ENCODE measurements at places on chromosomes 7 and 10.

DNA sequence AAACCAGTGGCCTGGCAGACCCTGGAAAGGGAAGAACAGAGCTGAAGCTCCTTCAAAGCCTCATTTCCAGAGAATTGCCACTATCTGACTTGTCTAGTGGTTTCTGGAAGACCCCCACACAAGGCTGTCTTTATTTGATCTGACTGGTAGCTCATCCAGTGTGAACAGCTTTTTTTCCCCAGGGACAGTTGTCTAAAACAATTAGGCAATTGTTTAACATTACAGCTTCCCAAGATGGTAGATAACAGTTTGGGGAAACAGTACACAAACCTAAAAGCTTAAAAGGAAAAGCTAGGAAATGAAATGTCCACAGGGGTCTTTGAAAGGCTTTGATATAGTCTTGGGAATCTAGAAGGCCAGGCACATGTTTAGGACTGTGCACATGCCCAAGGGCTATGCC, 203.4 kb upstream of the CTBP2 start:
- no peak for DNase-seq

DNA sequence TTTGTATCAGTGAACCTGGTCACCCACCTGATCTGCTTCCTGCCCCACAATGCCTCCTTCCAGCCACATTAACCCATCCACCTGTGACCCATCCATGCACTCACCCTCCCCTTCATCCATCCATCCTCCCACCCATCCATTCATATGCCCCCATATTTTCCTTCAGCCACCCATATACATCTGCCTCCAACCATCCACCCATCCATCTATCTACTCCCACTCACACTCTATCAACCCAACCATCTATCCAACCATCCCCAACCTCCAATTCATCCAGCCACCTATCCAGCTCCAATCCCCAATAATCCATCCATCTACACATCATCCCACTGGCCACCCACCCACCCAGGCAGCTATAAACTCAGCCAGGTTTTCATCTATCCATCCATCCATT, 51.0 kb downstream of the GRID1 start:
- no peak for DNase-seq

- no peak for DNase-seq
These were observed 515.2 kb upstream of the POT1 start for GRCh38 chr7:125444864-125445263.

GRCh38 chr10:33341637-33342036, 7.2 kb upstream of the NRP1 start:
- no peak for DNase-seq

DNA sequence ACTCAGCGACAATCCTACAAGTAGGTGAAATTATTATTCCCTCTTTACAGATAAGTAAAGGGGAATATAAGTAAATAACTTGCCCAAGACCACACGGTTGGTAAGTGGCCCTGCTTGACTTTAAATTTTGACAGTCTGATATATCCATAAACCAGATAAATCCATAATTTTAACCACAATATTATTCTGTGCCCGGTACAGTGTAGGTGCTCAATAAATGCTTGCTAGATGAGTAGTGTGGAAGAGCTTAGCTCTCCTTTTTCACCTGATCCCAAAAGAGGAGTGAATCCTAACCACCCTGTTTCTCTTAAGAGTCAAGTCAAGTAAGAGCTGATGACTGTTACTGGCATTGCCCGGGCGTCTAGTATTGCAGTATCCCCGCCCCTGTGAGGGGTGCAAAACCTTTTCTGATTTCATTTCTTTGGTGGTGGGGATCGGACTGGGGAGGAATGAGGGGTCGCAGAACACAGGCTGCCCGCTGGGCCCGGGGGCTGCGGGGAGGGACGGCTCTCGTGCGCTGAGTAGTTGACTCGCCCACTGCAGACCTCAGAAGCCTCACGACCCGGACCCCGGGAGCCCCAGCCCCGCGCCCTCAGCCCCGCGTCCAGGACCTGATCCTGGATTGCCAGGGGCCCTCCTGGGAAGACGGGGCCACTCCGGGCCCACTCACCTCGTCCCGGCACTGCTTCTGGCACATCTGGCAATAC, 490 bp downstream of the KIN start:
- no peak for DNase-seq

DNA sequence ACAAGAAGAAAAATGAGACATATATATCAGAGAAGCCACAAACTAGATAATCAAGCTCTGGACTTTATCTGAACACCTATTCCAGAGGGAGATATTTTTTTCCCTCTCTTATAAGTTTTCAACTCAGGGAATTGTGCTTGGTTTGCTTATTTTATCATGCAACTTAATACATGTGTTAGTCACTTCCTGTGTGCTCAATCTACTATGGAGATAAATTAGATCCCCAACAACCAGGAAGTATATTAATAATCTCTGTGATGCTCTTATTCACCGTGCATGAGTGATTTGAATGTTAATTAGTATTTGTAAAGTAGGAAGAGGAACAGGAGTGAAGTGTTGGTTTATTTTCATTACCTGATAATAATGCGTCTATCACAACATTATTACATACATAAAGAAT, 38.8 kb upstream of the ZNF365 start:
- DNase-seq = no peak

GRCh38 chr10:120172356-120172755, 279.8 kb downstream of the SEC23IP start:
- DNase-seq = no peak

DNA sequence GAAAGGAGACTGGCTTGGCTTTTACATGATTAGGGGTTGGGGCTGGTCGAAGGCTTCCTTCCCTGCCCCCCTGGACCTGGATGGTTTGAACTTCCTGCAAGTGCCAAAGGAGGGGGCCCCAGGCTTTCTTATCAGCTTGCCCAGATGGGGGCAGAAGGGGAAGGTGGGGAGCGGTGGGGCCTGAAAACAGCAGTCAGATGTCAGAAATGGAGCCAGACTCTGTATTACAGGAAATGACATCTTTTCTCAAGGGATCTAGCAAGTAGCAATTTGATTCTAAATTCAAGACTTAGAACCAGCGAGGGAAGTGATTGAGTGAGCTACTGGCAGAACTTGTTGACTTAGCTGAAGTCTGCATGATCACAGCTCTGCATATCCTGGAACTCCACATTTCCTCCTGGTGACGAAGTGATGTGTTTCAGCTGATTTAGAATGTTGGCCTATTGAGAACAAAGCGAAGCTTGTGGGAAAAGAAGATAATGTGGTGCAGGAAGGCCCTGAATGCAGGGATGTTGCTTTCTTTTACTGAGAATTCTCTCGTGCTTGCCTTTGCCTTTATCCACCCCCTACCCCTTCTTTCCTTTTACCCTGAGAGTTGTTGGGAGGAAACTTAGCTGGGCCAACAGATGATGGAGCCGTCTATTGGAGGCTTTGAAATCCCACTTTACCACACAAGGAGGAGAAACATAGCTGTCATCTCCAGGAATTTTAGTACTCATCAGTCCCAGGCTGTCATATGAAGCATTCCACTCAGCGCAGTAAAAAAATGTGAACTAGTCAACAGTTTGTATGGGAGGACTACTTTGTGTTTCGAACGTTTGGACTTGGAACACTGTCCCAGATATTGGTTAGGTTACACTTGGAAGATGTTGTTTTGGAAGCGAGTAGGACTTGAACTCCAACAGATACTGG, 43.2 kb downstream of the CCNY start:
- no peak for DNase-seq

DNA sequence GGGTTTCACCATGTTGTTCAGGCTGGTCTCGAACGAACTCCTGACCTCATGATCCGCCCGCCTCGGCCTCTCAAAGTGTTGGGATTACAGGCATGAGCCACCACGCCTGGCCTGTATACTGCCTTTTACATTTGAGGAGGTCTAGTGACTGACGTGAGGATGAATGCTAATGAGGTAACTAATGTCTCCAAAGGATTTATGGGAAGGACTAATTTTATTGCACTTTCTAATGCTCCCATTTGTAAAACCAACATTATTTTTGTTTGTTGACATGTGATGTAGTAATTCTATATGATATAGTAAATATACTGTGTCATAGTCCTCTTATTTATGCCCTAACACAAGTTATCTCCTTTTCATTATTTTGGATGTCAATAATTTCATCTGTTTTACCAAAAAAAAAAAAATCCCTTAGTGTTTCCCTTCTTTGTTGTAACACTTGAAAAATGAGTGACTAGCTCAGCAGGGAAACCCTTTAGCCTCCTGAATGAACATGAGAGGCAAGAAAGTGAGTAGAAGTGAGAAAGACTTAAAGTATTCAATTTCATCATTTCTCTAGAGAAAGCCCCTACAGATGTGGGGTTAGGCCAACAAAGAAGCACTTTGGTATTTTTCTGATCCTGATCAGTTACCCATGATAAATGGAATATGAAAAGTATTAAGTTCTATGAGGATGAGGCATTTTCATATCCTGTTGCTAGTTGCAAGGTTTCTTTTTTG, 596.9 kb upstream of the PCDH15 start:
- no peak for DNase-seq

- no peak for DNase-seq
These were observed 4.2 kb downstream of the KIFBP start for GRCh38 chr10:68992636-68993440.

DNA sequence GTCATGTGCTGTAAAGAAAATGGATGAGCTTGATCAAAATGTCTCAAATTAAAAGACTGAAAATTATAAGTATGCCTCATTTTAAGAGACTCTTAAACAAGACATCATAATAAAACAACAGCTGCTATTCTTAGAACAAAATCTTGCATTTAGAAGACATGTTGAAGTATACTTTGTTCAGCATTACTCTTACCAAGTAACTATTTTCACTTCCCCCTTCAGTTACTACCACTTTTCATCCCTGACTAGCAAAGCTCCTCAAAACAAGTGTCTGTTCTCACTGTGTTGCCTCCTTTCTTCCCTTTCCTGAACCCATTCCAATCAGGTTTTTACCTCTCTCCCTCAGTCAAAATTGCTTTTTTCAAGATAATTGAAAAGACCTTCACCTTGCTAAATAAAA, 31.6 kb downstream of the ELAPOR2 start:
- no peak for DNase-seq

DNA sequence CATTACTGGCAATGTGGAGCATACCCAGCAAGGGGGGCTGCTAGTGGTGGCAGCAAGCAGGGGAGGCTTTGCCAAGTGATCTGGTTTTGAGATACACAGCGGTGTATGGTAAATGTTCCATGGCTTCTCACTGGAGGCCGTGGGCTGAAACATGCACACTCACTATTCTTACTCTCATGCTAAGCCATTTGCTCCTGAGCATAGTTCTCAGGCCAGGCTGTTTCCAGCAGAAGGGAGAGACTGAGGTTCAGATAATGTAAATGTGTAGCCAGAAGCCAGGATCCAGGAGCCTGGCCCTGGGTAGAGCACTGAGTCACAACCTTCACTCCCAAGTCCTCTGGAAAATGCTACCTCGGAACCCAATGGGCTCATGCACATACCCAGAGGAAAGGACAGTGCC, 757.9 kb downstream of the GRID1 start:
- no peak for DNase-seq

DNA sequence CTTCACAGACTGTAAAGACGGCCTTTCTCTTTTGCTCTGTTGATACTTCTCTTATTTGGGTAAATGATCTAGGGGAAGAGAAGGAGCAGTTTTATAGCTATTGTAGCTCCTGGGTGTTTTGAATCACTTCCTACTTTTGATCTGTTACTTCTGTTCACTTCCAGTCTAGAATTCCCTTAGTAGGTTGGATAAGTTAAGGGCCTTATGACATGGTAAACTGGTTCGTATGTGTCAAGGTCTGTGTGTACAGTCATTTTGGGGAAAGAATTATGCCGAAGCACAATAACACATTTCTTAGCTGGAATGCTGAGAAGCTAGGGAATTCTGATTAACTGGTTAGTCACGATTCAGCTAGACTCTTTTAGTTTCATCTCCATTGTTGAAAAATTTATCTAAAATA, 8.1 kb downstream of the DENND10 start:
- DNase-seq = no peak

Measured in GOT3 (cell line).